ENCODE measurements at places on chromosomes 1 and 21.
A peak's percentile ranks its signal among the peaks of the same experiment; 100 is the strongest.

DNA sequence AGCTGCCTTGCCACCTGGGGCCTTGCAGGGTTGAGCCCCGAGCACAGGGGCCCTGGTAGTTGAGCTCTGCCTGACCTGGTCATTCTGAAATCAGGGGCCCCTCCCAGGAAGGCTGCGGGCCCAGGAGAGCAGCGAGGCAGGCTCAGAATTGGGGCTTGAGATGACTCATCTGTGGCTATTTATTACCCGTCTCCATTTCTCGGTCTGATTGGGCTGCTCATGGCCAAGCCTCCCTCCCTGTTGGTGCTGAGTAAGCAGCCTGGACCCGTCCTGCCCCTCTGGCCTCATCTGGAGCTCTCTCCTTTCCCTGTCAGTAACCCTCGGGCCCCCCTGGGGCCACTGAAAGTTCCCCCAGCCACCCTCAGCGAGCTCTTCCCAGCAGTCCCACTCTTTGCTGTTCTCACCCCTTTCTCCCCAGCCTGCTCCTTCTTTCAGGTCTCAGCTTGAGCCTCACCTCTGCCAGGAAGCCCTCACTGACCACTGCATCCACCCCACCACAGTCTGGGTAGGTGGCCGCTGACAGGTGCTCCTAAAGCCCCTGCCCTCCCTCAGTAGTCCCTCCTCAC lies 11.0 kb upstream of the TNFRSF8 start:
- DNase-seq, result peak; percentile 80

DNA sequence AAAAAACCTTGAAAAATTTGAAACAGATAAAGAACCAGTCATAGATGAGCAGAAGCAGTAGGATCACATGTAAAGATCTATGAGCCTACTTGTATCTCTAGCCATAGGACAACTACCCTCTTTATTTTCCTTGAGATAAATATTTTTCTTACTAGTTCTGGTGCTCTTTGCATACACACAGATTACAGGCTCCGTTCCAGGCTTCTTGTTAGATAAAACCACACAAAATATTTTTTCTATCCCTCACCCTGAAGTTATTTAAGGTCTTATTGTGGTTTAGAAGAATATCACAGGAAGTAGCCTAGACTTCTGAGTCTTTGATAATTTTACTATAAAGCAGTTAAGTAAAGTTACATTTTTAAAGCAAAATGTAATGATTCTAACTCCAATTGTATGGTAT lies 512.2 kb downstream of the NEGR1 start:
- DNase-seq, result peak; percentile 89

DNA sequence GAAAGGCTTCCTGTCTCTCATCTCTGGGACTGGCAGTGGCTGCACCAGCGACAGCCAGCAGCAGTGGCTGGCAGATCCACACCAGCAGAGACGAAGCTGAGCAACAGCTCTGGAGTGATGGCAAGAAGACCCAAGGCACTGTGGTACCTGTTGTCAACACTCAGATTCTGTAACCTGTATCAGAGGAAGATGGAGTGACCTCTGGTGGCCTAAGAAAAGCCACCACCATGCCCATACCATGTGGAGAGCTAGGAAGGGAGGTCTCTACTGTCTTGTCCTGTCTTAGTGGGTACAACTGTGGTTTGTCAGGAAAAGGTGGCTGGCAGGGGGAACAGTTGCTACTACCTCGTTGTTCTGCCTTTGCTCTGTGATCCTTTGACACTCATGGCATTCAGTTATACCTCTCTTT lies 22.5 kb upstream of the RHBDL2 start:
- no peak for DNase-seq

DNA sequence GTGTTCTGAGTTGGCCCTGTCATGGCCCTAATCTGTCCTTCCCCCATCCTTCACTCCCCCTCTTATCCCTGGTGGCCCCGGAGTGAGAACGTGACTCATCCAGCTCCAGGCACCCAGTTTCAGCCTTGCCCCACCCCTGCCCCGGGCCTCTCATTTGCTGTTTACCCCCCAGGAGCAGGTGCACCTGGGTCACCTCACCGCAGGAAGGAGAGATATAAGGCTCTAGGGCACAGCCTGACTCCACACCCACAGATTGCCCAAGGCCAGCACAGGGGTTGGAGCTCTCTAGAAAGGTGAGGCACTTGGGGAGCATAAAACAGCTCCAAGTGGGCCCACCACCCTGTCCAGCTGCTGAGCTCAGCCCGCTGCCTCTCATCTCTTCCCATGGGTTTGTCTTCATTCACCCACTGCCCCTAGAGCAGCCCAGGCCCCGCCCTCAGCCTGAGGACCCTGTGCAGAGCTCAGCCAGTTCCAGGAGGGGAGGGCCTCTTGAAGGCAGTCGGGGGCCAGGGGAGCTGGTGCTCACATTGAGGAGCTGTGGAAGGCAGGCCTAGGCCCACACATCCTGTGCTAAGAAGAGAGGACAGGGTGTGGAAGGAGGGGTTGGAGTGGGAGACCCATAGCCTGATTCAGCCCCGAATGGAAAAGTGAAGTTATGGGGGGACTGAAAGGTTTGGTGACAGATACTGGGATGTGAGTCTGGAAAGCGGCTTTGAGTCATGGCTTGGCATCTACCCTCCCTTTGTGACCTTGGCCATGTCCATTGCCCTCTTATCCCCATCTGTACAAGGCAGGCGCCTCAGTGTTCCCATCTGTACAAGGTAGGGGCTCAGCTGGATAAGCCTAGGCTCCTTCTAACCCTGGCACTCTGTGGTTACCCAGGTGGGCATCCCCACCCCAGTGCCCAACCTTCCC lies 16.1 kb upstream of the GPR37L1 start:
- DNase-seq, result no peak

- DNase-seq, result peak; percentile 48
These were observed 31.8 kb upstream of the JUN start for GRCh38 chr1:58815686-58816071.

GRCh38 chr1:158830074-158830677 lies 975 bp upstream of the MNDA start:
- no peak for DNase-seq

DNA sequence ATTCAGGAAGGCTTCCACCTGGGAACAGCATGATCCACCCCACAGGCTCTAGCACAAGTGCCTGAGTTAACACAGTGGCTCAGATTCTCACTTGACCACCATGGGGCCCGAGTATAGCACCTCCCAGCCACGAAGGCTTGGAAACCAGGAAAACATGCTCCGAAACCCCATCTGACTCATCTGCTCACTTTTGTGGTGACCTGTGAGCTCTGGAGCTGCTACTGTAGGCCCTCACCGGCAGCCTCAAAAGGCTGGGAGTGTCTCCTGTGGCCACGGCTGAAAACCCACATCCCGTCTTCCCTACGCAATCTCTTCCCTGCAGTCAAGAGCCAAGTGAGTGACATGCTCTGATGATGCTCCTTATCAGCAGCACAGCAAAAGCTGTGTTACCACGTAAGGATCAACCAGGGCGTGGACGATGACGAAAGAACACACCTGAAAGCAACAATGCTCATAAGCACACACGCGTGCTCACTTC lies 81.4 kb downstream of the TGFBR3 start:
- DNase-seq, result no peak

DNA sequence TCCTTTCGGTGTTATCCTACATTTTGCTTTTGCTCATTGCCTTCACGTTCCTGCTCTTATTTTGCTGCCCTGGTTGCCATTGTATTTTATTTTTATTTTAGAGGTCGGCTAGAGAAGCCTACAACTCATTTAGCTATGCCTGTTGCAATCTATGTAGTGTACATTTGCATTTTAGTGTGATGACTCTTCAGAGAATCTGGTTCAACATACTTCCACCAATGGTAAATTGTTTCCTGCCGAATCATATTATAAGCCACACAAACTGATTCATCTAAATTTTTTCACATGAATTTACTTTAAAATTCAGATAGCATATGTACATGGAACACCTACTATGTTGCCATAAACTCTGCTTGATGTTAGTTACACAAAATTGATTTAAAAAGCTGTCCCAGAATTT lies 1596.9 kb downstream of the PLA2G4A start:
- peak; percentile 83 for DNase-seq

DNA sequence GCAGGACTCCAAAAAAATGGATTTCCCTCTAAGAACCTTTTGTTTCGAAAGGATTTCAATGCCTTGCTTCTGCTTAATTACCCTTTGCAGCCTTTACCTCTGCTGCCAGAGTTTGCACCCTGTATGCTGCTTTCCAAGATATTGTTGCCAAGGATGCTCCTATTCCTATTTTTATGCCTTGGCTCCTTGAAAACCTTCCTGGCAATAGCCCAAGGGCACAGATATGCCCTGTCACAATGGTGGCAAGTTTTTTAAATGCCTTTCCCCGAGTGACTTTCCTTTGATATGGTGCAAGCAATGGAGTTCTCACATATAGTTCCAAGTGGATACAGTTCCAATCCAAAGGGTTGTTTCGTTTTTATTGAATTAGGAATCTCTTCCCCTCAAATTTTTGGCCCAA lies 1983.0 kb downstream of the MRPL39 start:
- no peak for DNase-seq

DNA sequence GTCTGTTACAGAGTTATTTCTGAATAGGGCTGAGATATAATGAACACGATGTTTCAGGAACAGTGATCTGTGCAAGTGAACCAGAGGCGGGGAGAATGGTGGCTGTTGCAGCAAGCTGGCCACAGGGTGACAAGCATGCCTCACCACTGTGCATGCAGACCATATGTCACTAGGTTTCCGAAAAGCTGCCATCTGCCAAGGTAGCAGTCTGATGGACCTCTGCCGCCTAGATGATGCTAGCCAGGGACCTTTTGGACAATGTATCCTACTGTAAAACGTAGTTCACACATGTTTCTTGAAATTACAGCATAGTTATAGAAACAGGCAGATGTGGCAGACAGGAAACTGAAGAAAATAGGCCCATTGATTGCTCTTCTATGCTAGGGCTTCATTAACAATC lies 204.2 kb upstream of the RRP15 start:
- no peak for DNase-seq

- no peak for DNase-seq
These were observed 8.0 kb upstream of the HSD11B1 start for GRCh38 chr1:209696673-209697072.
